ENCODE measurements at places on chromosomes 11 and 22.

DNA sequence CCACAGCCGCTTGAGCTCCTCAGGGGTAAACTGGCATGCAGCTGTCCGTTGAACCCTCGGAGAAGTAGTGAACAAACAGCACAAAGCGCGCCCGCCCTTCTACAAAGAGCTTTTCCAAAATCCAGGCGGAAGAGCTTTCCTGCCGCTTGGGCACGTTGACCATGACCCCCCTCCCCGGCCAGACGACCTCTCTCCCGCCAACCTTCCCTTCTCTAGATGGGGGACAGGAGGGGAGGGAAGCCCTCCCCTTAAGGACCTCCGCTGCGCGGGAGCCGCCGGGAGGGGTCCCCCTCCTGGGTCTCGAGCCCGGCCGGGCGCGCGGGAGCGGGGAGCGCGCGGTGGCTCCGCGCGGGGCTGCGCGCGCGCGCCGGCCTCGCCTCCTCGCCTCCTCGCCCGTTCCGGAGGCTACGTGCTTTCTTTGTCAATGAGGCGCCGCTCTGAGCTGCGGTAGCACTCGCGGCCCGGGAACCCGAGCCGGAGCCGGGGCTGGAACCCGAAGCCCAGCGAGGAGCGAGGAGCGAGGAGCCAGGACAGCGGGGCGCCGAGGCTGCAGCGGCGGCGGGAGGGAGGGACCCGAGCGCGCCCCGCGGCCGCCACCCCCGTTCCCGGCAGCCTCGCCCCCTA, 118.6 kb downstream of the HIPK3 start:
- DNase-seq = peak; percentile 60

DNA sequence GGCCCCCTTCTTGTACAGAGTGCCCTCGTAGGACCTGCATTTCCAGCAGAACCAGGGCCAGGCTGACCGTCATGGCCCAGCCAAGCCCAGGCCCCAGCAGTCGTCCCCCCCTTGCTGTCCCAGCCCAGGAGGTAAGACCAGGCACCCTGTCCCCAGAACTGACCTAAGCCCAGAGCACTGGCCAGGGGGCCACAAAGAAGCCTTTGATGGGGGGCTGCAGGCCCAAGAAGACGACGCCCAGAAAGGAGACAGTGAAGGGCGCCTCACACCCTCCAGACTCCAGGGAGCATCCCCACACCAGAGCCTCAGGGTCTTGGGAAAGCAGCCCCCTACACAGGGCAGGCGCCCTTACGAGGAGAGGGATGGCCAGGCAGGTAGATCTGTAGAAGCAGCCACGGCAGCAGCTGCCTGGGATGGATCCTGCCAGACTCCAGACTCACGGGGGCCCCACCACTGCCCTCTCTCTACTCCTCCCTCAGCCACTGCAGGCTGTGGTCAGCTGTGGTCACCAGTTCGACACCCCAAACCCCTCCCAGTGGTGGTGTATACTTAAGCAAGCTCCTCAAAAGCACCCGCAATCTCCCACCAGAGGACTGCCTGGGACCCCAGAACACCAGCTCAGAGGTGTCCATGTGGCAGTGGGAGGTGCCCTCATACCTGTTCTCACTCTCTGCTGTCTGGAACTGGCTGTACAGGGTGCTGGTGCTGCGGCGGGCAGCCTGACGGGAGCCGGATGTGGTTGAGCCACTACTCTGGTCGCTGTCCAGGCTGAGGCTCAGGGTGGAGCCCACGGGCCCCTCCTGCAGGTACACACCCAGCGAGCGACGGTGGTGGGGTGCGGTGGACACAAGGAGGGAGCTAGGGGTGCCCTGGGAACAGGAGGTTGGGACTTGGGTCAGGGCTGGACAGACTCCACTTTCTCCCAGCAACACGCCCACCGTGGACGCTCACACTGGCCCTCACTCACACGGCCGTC, 27.0 kb downstream of the SBF1 start:
- no peak for DNase-seq

- DNase-seq = no peak
Observed at GRCh38 chr11:75277211-75277805, 36.7 kb downstream of the TPBGL start.

DNA sequence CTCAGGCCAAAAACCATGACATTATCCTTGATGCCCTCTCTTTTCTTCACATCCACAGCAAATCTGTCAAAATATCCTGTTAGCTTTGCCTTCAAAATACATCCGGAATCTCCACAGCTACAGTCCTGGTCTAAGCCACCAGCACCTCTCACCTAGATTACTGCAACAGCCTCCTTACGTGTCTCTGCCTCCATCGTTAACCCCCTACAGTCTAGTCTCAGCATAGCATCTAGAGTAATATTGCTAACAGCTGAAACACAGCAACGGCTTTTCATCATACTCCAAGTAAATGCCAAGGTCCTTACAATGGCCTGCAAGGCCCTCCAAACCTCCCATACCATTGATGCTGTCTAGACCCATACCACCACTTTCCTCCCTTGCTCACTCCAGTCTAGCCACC, 4.4 kb downstream of the TSG101 start:
- no peak for DNase-seq

- no peak for DNase-seq
Observed at GRCh38 chr11:116471608-116472256, 301.1 kb downstream of the BUD13 start.
